Astrocyte of the spinal cord (primary cell): ENCODE measurements at places on chromosomes 12 and 14.

DNA sequence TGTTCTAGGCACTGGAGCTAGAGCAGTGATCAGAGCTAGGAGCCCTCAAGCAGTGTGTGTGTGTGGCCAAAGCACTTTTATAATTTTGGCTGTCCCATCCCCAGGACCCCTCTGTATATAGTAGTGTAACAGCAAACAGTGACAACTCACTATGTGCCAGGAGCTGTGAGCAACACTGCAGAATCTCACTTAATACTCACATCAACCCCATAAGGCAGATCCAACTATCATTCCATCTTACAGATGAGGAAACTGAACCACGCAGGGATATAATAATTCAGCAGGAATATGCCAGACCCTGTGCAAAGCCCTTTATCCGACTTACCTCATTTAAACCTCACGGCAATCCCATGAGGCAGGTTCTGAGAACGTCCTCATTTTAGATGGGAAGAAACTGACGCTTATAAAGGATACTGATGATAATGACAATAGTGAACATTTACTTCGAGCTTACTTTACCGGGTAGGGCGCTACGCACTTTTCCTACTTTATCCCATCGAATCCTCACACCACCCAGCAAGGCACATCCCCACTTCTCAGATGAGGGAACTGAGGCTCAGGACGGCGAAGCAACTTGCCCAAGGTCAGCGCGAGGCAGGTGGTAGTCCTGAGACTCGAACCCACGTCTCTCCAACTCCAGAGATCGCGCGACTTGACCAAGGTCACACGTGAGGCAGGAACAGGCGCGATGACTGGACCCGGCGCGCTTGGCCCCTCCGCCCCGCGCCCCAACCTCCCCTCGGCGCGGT is 687 bp downstream of the RAB35 start:
- DNase-seq: peak; percentile 20

- no peak for DNase-seq
Observed at GRCh38 chr12:49552014-49552413, 13.2 kb downstream of the KCNH3 start.

DNA sequence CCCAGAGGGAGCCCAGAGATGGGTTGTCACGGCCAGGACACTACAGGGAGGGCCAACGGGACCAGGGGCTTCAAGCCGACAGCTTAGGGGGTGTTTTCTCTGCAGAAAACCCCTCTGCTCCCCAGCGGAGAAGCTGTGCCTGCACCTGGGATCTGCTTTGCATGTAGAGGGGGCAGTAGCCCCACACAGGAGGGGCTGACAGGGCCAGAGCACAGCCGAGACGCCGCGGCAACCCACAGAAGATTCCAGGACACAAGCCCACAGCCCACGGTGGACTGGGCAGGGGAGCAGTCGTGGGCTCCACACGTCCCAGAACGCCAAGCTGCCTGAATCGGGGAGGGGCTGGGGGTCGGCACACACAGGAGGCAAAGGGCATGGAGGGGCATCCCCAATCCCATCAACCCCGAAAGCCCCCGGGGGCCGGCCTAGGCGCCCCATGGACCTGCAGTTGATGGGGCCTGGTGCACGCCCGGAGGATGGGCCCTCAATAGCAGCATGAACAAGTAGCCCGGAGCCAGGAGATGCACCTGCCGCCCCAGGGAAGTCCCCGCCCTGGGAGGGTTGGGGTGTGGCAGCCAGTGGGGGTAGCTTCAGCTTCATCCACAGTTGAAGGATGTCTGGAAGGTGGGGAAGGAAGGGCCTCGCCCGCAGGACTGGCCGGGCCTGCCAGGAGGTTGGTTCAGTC is 30.5 kb upstream of the TMEM179 start:
- DNase-seq: no peak

- no peak for DNase-seq
Observed at GRCh38 chr12:72677139-72677538, 405.0 kb downstream of the TRHDE start.

GRCh38 chr14:39426605-39427004 is 5.6 kb downstream of the FBXO33 start:
- peak; percentile 73 for DNase-seq

DNA sequence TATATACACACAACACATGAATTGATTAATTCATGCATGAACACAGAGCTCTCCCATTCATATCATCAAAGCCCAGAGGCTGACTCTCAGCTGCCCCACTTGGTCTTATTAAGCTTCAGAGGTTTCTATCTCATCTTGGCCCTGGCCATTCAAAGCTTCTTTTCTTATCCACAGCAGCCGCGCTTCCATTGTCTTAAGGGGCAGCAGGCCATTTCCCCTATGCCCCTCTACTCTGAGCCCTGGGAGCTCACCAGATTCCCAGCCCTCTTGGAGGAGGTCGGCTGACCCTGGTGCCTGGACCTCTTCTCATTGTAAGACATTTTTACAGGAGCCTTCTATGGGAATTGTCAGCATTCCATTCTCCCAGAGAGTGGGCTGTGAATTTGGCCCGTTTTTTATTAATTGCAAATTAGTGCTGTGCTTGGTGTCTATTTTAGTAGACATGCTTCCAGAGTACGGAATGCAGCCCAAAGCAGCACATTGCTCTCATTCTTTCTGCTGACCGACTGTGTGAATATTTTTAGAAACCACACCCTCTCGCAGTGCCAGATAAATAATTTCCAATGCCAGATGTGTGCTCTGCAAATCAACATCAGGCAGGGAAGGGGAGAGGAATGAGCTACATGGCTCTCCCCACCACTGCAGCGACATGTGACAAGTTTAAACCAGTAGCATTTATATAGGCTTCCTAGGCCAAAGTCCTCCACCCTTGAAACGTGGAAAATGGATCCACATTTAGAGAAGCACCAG is 58.5 kb downstream of the NUAK1 start:
- peak; percentile 75 for DNase-seq
